Stimulated activated CD8-positive, alpha-beta memory T cell treated with anti-CD3 and anti-CD28 coated beads, Interleukin-4, amount 100 ng/mL, for 1 hour (primary cell): ENCODE measurements at places on chromosomes 3 and 15.

GRCh38 chr3:105674437-105675065 lies 194.3 kb downstream of the CBLB start:
- DNase-seq = no peak

DNA sequence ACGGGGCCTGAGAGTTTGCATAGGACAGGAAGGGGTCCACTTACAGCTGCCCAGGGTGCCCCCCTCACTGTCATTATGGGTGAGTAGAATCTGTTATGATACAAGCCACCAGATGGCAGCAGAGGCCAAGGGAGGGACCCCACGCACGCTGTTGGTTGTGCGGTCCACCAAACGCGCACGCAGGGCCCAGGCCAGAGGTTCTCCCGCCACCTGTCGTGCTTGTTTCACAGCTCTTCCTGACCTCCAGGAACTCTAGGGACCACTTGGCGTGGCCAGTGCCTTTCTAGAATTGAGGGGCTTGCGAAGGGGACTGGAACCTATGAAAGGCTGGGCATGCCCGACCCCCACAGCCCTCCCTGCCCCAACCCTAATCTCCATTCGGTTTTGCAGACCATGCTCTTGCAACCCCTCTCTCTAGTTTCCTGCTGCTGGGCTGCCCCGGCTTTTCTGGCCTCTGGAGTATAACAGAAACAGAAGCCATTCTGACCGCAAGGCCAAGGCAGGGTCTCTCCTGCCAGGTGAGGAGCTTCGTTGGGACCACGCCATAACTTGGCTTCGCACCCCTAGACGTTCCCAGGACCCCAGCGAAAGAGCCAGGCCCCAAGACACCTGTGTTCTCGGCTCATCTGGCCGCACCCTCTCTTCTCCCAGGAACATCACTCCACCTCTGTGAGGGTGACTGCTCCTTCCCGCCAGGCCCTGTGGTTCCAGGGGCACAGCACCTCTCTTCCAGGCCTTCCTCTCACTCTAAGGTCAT lies 46.0 kb downstream of the ALDH1L1 start:
- DNase-seq = no peak

DNA sequence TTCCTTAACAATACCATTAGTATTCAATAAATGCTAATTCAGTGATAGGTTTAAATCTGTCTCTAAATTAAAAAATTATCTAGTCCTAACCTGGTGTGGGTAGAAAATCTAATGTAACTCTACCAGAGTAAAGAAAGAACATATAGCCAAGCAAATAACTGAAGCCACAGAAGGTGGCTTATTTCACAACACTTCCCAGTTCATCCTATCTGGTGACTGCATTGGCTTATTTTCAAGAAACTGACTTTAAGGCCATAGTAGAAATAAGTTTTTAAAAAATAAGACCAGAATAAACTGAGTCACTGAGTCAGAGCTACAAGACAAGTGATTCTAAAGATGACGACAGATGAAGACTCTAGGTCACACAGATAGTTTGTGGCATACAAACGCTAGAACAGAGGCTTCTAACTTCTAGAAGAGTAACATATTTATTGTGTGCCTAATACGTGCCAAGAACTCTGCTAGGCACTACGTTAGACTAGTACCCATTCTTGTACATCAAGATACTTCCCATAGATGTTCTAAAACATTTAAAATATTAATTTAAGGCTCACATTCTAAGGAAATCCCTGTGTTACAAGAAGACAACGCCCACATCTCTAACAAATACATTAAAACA lies 25.9 kb downstream of the TMCC1 start:
- DNase-seq = no peak

GRCh38 chr3:10531031-10531430 lies 25.6 kb upstream of the ATP2B2 start:
- DNase-seq = no peak

GRCh38 chr15:29693225-29693624 lies 129.0 kb downstream of the TJP1 start:
- DNase-seq = no peak

GRCh38 chr3:12974819-12975218 lies 98.4 kb downstream of the IQSEC1 start:
- no peak for DNase-seq

- no peak for DNase-seq
Observed at GRCh38 chr3:13013994-13014754, 59.1 kb downstream of the IQSEC1 start.
